ENCODE measurements at places on chromosomes 3 and 15.
A peak's percentile ranks its signal among the peaks of the same experiment; 100 is the strongest.

DNA sequence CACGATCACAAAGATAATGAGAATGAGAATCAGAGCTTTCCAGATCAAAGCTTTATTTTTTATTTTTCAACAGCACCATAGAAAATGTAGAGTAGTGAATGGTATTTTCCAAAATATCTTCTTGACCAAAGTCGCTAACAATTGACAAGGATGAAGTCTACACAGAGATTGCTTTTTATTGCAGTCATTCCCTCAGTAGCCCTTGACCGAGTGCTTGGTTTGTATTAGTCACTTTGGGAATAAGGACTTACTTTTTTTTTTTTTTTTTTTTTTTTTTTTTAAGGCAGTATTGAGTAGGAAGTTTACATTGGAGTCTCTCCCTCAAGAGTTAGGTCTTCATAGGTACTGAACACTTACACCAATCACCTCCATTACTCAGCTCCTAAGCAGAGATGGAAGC, 39.8 kb downstream of the THRB start:
- no peak for DNase-seq

GRCh38 chr15:77810130-77810571, 177.4 kb upstream of the LINGO1 start:
- peak; percentile 13 for DNase-seq

- no peak for DNase-seq
Observed at GRCh38 chr3:42612928-42613327, 12.4 kb downstream of the NKTR start.

DNA sequence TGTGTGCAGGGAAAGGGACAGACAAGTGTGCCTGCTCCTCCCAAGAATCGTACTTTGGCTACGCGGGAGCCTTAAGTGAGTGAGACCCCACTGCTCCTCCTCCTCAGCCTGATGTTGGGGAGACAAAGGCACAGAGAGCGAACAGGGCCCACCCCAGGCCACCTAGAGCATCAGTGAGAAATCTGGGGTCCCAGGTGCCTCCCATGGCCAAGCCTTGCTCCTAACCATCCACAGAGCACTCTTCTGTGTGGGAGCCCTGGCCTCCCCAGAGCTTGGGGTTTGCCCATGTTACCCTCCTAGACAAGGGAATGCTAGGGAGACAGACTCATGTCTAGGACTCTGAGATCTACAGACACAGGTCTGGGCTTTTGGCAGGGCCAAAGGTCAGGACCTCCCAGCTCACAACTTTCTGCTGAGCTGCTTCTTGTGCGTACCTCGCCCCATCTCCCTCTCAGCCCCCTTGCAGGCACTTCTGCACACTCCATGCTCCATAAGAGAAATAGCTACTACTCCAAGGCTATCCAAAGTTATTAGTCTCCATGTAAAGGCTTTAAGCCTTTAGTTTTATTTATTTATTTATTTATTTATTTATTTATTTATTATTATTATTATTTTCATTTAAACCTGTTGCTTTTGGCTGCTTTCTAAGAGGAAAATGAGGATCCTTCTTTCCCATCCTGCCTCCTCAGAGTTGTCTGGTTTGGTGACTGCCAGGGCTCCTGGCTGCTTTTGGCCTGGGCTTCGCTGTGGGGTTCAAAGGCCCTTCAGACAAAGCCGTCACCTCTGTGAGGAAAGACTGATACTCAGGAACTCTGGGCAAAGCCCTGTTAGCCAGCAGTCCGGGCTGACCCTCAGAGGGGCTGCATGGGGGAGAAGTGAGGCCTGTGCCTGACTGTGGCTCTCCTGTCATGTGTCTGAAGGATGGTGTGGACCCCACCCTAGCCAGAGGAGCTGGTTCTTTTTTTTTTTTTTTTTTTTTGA, 32.8 kb upstream of the TOPBP1 start:
- no peak for DNase-seq

- DNase-seq, result no peak
Observed at GRCh38 chr15:55715355-55716076, 27.4 kb downstream of the PRTG start.

DNA sequence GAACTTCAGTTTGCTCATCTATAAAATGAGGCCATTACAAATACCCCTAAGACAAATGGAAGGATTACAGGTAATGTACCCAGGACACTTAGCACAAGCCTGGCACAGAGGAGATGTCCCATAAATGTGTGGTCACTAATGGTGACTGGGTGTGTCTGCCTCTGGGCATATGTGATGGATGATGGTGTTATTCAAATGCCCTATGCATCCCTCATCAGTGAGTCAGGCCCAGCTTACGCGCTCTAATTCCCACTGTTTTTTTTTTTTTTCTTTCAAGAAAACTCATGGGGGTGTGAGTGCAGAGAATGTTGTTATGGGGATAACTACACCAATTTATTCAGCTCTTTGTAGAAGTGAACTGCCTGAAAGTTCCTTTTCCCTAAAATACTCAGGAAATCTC, 23.6 kb upstream of the KIF23 start:
- DNase-seq, result peak; percentile 63

- DNase-seq, result peak; percentile 39
Observed at GRCh38 chr3:73484656-73485248, 140.0 kb downstream of the PDZRN3 start.

DNA sequence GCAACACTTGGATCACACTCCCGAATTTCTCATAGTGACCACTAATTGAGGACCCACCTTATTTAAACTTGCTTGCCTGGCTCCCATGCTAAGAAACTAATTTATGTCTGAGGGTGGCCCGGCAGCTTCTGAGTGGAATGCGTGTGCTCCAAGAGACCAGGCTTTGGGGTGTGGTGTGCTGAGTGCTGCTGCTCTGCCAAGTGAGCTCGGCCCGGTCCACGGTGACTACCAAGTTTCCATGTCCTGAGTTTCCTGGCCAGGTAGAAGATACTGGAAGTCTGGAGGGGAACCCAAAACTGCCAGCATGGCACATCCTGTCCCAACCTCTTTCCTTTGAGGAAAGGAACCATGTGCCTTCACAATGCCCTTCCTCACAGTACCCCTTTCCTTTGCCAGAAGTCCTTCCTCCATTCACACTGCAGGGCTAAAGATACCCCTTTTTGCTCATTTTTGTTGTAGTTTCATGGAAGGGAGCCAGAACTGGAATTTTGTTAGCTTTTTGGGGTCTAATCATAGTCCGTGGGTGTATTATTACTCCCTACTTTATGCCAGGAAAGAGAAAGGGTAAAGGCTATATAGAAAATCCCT, 59.1 kb upstream of the ACAD9 start:
- no peak for DNase-seq

DNA sequence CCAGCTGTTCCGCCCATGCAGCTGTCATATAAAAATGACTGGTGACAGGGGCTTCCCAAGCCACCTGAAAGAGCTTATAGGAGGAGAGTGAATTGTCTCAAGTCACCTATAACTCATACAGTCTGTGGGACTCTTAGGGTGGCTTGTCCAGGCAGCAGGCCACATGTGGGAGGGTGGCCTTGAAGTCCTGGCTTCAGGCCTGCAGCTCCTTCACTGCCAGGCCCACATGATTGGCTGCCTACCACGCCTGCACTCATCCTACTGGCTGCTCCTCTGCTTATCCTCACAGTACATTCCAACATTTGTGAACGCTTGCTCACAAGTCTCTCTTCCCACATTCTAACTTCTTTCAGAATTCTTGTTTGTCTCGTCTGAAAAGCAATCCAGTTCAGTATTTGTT, 41.1 kb upstream of the TIPARP start:
- peak; percentile 63 for DNase-seq

DNA sequence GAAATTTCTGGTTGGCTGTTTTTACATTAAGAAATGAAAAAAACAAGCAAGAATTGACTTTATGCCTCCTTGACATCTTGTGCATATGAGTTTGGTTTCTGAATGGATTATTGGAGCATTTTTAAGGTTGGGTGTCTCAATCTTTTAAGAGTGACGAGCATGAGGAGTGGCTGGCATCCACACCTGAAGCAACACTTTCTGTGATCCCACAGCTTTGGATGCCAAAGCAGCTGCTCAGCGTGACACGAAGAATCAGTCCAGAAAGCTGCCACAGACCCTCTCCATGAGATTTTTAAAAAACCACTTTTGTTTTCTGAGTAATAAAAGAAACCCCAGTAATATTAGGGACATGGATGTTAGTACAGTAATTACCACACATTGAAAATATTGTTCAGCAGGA, 154.5 kb downstream of the KLF13 start:
- DNase-seq, result no peak

DNA sequence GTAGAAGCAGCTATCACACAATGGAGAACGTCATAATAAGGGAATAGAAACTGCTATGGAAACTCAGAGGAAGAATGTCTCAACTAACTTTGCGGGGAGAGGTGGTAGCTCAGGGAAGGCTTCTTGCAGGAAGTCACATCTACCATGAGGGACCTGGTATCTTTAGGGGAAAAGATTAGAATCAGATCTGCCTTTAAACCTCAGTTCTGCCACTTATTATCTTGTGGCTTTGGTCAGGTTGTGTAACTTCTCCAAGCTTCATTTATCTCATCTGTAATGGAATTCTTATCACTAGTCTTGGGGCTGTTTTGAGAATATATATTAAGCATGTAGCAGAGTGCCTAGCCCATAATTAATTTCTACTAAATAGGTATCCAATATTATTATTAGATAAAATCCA, 46.4 kb upstream of the PRICKLE2 start:
- DNase-seq, result no peak

- no peak for DNase-seq
Observed at GRCh38 chr3:37249717-37250116, 75.3 kb upstream of the LRRFIP2 start.

GRCh38 chr3:64551697-64552096, 136.1 kb downstream of the ADAMTS9 start:
- DNase-seq, result no peak

DNA sequence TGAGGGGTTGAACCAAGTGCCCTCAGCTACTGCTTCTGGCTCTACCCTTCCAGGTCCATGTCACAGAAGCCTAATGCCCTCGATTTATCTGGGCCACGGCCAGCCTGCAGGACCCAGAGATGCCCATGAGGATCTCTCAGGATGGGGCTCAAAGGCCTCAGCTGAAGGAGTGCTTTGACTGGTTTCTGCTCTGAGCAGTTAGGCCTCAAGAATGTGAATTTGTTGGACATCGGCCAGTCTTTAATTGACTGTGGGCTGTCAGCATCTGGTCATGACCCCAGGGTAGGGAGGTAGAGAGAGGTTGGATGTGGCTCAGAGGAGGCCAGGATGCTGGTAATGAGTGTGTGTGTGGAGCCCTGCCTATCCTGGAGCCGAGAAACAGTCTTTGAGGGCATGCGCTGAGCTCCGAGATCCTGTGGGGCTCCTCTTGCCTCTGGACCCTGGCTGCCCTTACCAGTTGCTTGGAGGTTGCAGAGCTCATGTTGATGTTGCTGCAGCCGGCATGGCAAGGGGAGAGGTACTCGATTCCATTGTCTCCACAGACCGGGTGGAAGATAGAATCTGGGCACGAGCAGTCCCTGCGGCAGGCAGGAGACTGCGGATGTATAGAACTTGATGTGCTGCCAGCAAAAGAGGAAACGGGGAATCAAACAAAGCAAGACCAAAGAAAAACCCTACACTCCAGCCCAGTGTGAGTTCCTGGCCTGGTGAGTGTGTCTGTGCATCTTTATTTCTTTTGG, 49.1 kb upstream of the RAB6B start:
- DNase-seq, result peak; percentile 89

GRCh38 chr15:44801364-44801763, 65.0 kb downstream of the TRIM69 start:
- DNase-seq, result no peak

GRCh38 chr15:76336254-76337058, at the start of gene ISL2:
Gene ISL2 (plus strand): TSS chr15:76336773. CDS start chr15:76336884, 111 bp downstream.
- DNase-seq, result peak; percentile 83

DNA sequence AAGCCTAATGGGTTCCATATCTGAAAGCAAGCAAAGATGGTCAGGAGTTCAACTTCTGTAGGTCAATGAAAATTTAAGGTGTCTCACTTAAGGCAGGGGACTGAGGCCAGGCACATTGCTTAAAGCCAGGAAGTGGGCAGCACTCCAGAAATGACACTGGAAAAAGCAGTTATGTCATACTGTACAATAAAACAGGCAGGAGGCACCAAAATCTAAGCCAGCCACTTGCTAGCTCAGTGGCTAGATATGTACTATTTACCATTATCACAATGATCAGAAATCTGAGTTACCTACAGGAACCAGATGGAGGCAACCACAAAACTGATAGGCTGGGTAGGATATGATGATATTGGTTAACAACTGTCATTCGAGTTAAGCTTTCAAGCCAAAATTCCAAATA, 57.3 kb downstream of the FRMD5 start:
- no peak for DNase-seq

DNA sequence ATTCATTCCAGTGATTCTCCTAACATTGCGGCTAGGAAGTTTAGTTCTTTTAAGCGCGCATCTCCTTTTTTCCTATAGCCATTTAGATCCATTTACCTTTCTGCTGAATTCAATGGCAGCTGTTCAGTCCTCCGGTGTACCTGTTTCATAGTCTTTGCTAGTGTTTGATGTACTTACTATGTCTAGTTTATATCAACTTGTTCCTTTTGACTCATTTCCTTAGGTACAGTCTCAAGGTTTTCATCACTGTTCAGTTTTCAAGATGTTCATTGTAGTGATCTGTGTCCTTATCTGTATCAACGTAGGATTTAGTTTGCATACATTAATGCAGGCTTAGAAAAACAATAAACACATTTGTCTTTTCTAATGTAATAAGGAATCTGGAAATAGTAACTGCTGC, 59.0 kb upstream of the MBNL1 start:
- DNase-seq, result no peak

GRCh38 chr15:47725906-47726305, 8.6 kb downstream of the SEMA6D start:
- no peak for DNase-seq

GRCh38 chr3:135081856-135082434, 286.9 kb downstream of the EPHB1 start:
- DNase-seq, result no peak

DNA sequence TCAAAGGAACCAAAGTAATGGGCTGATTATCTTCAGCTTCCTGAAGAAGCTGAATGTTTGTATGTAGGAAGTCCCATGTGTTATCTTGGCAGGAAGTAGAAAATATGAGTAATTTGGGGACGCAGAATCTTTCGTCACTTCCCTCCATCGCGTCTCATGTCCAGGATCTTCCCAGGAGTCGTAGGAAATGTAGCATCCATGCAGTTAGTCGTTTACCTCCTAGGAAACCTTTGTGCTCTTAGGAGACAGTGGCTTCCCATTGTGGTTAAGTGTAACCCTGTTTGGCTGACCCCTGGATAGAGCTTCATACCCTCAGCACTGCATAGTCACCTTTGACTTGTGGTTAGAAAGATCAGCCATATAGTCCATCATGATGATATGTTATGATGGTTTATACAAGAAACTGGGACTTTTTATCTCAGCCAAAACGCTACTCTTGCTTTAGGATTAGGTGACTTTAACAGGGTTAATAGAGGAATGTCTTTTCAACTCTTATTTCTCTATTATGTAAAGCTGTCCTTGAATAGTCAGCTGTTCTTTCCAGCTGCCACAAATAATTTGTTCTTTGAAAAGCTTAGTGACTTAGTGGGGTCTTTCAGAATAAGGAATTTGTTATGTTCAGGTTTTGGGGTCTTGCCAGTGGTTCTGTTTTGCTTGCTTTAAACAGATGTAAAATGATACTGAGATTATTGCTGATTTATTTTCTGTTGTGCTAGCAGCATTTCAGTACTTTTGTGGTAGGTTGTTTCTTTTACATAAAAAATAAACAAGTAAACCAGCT, 92.2 kb downstream of the KLHL25 start:
- DNase-seq, result no peak

GRCh38 chr3:133169331-133170068, 131.3 kb downstream of the TMEM108 start:
- no peak for DNase-seq
